ENCODE measurements at places on chromosomes 7 and 10.
A peak's percentile ranks its signal among the peaks of the same experiment; 100 is the strongest.

- DNase-seq, result no peak
Measured at GRCh38 chr10:654647-654996, 34.8 kb downstream of the DIP2C start.

DNA sequence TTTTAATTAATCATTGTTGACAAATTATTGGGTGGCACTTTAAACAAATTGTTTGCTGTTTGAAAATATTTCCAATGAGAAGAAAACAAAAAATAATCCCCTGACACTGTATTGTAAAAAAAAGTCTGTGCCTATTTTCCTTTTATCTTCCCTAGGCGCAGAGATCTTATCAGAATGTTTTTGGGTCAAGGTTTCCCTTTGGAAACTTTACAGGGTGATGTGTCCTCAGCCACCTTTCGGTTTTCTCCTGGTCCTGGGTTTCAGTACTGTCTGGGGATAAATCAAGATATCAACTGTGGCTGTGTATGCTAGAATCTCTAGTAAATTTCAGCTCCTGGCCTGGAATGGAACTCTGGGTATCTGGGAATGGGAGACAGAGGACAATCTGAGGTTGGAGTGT lies 1.4 kb downstream of the ZNF107 start:
- DNase-seq, result no peak

GRCh38 chr7:95365151-95365550 lies 31.0 kb downstream of the PON3 start:
- DNase-seq, result peak; percentile 10

DNA sequence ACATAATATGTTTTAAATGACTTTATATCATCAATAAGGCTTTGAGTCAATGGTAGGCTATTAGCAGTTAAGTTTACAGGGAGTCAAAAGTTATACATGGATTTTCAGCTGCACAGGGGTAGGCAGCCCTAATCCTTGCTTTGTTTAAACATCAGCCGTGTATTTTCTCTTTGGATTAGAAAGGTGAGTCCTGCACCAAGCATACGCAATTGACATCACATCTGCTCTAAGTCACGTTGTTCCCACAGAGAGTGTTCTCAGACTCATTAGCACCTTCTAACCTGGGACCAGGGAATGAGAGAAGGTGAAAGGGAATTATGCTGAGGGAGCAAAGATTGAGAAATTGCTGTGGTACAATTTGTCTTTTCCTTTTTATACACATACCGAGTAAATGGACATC lies 148.6 kb upstream of the ZNF804B start:
- no peak for DNase-seq

DNA sequence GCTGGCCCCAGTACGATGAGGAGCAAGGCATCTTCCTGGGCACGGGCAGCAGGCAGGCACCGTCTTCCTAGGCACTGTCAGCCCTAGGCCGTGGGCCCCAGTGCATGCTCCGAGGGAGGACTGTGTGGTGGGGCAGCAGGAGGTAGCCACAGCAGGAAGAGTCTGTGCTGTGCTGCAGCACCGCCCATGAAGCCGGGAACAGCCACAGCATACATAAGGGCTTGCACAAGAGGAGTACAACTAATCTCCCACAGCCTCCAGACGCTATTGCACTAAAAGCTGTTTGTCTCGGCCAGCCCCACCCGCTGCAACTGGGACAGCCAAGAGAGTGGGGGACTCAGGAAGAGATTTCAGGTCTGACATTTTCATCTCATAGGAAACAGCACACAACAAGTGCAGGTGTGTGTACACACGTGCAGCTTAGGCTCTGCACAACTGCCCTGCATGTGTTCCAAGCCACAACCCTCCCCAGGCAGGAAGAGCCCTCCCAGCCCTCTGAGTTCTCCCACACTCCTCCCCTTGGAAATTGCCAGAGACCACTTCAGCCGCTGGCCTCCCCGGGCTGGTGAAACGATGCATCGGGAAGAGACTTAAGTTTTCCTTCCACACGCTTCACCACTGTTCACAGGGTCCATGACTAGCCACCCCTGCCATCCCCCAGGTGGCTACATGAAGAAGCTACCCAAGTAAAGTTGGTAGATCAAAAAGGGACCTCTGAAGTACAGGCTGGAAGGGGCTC lies 88.1 kb upstream of the DDC start:
- peak; percentile 38 for DNase-seq

- no peak for DNase-seq
Measured at GRCh38 chr10:47030191-47030703, 119.0 kb downstream of the PTPN20 start.

- DNase-seq, result peak; percentile 39
Measured at GRCh38 chr7:97064972-97065587, 40.4 kb upstream of the DLX5 start.

- DNase-seq, result peak; percentile 8
Measured at GRCh38 chr10:11404901-11405300, 206.5 kb downstream of the USP6NL start.

- no peak for DNase-seq
Measured at GRCh38 chr10:118809357-118810220, 54.8 kb upstream of the CACUL1 start.

GRCh38 chr10:106387063-106387462 lies 777.4 kb downstream of the SORCS1 start:
- peak; percentile 75 for DNase-seq

GRCh38 chr7:29099896-29100847 lies 46.2 kb downstream of the CPVL start:
- no peak for DNase-seq

GRCh38 chr7:6232534-6232933 lies 39.9 kb downstream of the CYTH3 start:
- DNase-seq, result no peak

- DNase-seq, result no peak
Measured at GRCh38 chr7:26368542-26368941, 76.9 kb downstream of the SNX10 start.

- DNase-seq, result no peak
Measured at GRCh38 chr7:145534301-145534700, 582.3 kb upstream of the CNTNAP2 start.

DNA sequence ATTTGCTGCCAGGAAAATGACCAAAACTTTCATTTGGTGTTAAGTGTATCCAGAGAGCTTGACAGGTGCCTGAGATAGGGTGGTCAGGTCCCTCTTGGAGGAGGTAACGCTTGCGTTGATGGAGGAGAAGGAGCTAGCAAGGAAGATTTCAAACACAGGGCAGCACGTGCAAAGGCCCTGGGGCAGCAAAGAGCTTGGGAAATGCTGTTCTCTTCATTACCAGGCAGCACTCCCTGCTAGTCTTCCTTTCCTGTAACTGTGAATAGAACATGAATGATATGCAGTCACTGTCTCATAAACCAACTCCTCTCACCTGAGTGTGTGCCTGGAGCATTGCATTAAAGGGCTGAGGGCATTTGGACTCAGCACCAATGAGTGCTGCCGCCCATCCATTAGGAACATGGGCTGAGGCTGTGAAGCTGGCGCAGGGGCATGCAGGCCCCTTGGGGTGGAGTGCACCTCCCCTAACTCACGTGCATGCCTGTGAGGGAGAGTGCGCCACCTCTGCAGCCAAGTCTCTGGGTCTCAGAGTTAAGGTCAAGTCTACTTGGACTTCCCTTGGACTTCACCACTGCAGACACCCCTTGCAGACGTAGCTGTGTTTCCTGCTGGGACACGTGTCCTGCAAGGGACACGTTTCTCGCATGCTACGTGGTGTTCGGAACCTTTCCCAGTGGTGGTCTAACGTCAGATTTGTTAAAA lies 136.8 kb downstream of the PAXIP1 start:
- DNase-seq, result no peak

- DNase-seq, result no peak
Measured at GRCh38 chr10:82922755-82923154, 1047.8 kb downstream of the NRG3 start.

GRCh38 chr10:86364491-86365345 lies 1.9 kb downstream of the GRID1 start:
- no peak for DNase-seq

DNA sequence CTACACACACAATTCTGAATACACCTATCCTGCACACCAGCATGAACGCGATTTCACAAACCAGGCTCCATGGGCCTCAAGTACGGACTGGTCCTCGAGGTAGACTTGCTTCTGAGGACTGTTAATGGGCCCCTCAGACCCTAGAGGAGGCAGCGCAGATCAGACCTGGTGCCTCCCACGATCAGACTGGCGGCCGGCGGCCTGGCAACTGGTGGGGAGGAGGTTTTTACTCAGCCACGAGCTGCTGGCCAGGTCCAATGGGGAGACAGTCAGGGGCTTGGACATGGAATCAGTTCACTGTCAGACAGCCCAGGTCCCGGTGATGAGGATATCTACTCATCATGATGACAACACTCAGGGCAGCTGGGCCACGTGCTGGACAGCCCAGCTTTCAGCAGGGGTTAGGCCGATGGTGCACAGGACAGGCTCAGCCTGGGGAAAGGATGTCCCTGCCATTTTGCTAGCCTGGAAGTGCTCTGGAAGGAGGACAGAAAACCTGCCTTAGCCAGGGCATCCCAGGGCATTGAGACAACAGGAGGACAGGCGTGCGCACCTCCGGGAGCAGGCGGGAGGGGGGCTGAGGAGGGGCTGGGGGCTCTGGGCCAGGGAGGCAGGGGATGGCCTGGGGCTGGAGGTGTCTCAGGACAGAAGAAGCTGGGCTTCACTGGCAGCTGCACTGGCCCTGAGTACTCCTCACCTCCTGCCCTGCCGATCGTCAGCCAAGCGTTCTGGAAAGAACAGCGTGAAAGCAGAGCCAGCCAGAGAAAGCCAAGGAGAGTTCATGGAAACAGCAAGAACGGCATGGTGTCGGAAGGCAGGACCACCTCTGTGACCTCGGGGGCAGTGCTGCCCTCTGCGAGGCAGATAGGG lies 48.0 kb upstream of the RASGEF1A start:
- DNase-seq, result no peak

- DNase-seq, result no peak
Measured at GRCh38 chr7:132140341-132140740, 435.9 kb downstream of the PLXNA4 start.

DNA sequence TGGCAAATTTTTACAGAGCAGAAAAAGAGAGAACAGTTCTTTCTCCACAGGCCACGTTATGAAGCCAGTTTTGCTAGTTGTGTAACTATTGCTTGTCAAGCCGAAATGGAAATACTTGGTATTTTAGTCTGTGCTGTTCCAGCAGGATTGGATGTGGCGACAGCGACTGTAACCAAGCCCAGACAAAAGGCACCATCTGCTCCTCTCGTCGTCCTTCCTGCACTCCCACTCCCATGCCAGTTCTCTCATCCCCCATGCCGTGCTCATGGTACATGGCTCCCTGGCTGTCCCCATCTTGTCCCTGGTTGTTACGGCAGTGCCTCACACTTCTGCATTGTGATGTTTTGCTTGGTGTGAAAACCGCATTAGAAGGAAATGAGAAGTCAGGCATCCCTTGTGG lies 185.7 kb upstream of the FZD8 start:
- no peak for DNase-seq

GRCh38 chr10:112208997-112209396 lies 25.4 kb upstream of the GPAM start:
- DNase-seq, result peak; percentile 65

GRCh38 chr7:132743974-132744373 lies 167.7 kb upstream of the PLXNA4 start:
- no peak for DNase-seq

DNA sequence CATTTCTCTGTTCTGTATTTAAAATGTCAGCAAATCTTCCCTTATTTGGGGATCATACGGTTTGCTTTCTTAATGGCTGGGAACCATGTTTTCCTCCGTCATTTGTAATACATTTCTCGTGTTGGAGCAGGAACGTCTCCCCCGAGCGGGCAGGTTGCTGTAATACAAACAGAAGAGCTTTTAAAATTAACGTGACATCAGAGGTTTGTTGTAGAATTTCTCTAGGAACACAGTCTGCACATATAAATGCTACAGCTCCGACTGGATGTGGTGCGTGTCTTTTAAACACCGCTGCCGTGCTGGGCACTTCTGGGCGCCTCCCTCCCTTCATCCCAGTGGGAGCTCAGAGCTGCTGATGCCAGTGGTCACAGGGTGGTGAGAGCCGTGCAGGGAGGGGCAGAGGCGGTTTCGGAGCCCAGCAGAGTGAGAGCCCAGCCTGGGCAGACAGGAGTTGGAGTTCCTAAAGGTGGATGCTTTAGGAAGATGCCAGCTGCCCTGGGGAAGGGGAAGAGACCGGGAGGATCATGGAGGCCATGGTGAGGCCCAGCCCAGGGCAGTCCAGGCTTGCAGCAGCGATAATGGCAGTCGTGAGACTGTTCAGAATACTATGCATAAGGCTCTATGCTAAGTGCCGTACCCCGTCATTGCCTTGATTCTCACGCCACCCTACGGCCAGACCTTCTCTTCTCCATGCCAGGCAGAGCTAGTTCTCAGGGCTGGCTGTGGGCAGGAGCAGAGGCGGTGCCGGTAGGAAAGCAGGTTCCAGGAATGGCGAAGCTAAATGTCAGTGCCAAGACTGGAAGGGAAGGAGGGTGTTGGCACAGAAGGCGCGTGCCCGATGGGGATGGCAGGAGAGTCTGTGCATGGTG lies 96.2 kb downstream of the GLRX3 start:
- no peak for DNase-seq

DNA sequence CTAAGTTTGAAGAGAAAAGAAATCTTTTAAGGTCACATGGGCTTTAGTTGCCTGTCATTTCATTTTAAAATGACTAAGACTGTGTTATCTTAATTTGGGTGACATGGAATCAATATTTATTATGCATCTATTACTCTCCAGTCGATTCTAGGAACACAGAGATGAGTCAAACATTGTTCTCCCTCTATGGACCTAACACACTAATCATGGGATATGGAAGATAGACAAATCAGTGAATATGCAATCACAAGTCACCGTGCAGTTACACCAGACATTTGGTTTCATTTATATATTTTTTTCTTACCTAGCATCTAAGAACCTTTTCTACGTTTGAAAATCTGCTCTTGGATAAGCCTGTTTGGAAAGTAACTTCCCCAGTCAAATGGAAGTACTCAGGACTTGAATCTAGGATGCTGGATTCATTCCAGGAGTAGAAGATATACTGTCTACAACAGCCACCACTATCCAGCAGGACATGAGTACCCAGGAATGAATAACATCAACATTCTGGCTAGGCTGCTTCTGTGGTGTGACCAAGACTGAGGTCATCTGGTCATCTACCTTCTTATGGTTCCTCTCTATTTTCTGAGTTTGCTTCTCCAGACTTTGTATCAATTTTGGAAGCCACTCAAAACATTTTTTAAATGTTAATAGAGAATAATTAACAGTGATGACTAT lies 902.9 kb upstream of the LRRN3 start:
- no peak for DNase-seq

GRCh38 chr7:133704453-133704852 lies 422.7 kb upstream of the LRGUK start:
- DNase-seq, result peak; percentile 9

DNA sequence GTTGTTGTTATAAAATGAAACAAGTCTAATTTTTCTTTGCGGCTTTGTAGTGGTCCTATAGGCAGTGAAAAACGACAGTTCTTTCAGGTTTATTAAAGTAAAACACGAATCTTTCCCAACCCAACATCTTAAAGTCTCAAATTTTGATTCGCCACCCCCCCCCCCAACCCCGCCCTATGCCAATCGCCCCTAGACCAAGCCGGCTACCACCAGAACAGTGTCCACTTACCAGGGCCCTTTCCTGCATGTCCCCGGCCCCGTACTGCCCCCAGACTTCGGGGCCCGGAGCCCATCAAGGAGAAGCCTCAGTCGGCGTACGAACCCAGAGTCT lies 335 bp upstream of the CHCHD1 start:
- DNase-seq, result no peak

All from fibroblast of upper back skin (primary cell).